Femur (tissue), 1 donor: ENCODE measurements at places on chromosomes 11 and 22.
A peak's percentile ranks its signal among the peaks of the same experiment; 100 is the strongest.

GRCh38 chr11:73001615-73002014 lies 140.5 kb downstream of the FCHSD2 start:
- DNase-seq = no peak

DNA sequence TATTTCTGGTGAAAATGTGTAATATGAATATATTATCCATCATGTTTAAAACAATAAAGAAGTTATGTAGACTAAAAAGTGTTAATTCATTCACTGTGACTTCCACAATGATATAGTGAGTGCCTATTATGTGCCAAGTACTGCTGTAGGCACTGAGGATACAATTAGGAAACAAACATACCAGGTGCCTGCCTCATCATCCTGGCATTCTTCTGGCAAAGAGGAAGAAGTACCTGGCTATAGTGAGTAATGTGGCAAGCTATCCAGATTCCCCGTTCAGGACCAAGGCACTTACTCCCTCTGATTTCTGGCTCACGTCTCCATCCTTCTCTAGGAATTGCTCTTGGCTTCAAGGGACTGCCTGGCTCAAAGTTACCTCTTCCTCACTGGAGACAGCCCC lies 77.5 kb upstream of the CLMP start:
- DNase-seq = no peak

DNA sequence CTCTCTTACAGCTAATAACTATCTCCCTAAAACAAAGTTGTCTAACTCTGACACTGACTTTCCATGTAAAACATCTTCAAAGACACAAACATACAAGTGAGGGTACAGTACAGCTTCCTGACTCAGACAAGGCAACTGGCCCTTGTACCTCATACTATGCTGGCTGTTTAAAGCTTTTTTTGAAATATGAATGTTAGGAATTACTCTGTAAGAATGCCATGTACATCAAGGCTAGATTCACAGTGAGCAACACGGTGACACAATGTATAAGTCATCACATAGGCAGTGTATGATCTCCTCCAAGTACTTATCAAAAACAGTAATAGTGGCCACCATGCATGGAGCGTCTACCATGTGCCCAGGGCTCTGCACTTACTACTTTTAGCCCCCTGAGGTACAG lies 28.6 kb downstream of the ALG8 start:
- no peak for DNase-seq

- peak; percentile 17 for DNase-seq
These were observed 11.4 kb downstream of the GNB1L start for GRCh38 chr22:19843107-19843856.

DNA sequence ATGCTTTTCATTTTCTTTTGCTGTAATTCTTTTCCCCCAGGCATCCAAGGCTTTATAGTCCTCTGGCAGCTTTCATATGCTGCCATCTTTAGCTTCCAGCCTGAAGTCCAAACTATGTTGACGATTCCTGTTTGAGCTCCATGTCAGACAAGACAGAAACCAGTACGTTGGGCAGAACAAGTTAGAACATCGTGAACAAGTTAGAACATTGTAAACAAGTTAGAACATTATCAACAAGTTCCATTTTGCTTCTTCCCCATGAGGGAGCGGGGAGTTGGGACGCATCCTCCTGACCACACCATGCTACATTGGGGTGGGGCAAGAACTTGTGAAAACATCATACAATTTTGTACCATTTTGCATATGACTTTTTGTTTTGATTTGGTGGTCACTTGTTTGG lies 23.9 kb downstream of the GLB1L2 start:
- DNase-seq = no peak

DNA sequence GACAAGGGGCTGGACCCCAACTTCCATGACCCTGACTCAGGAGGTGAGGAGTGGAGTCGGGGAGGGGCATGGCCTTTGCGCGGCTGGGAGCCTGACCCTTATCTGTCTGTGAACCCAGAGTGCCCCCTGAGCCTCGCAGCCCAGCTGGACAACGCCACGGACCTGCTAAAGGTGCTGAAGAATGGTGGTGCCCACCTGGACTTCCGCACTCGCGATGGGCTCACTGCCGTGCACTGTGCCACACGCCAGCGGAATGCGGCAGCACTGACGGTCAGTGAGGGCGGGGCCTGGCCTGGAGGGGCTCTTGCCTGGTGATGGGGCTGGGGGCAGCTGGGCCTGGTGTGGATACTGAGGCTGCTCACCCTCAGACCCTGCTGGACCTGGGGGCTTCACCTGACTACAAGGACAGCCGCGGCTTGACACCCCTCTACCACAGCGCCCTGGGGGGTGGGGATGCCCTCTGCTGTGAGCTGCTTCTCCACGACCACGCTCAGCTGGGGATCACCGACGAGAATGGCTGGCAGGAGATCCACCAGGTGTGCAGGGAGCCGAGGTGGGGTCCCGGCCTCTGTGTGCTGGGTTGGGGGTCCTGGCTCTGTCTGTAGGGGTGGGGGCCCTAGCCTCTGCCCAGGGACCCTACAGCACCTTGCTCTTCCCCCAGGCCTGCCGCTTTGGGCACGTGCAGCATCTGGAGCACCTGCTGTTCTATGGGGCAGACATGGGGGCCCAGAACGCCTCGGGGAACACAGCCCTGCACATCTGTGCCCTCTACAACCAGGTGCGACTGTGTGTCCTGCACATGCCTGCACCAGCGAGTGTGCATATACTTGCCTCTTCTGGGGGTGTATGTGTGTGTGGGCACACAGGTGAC lies 6.3 kb downstream of the SHANK3 start:
- no peak for DNase-seq
